ENCODE measurements at places on chromosomes 1 and 21.
A peak's percentile ranks its signal among the peaks of the same experiment; 100 is the strongest.

GRCh38 chr1:227068883-227069282 lies 128.8 kb downstream of the COQ8A start:
- DNase-seq: no peak

- no peak for DNase-seq
Observed at GRCh38 chr1:43671626-43672330, 21.8 kb downstream of the KDM4A start.

DNA sequence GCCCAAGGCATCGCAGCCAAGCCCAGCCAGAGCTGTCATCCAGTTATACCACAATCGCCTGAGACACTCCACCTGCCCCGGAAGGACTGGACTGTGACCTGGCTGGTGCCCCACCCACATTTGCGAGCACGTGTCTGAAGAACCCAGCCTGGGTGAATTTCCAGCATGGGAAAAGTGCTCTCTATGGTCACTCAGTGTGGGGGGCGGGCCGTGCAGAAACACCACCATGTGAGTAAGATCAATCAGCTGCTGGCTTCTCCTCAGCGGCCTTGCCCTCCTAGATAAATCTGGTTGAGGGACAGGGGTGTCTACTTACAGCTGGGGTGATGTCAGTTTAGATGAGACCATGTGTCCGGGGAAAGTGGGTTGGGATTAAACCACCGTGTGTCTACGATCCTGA lies 44.8 kb downstream of the URB1 start:
- no peak for DNase-seq

DNA sequence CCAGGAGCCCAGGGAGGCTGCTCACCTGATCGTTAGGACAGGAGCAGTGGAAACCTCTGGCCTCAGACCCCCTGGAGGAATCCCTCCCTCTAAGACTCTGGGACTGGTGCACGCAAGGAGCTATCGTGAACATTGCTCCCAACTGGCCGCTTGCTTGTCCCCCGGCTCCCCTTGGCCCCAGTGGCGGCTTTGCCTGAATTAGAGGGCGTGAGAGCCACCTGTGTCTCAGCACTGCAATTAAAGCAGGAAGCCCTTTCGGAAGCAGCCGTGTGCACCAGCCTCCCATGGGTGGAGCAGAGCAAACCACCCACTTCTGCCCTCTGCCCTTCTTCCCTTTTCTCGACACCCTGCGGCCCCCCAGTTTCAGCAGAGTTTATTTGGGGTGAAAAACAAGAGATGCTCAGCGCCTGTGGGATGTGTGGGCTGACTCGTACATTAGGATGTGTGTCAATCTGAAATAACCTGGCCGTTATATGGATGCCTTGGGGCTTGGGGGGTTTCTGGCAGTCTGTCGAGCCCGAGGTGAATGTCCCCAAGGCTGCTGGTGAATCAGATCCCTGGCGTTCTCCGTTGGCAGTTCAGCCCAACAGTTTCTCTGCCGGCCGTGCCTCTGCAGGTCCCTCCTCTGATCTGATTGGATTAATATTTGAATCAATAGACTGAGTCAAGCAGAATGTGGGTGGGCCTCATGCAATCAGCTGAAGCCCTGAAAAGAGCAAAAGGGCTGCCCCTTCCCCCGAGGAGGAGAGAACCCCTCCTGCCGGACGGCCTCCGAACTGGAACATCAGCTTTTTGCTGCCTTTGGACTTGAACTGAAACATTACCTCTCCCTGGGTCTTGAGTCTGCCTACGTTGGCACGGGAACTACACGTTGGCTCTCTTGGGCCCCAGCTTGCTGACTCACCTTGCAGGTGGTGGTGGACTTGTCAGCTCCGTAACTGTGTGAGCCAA lies 7.3 kb upstream of the UMODL1 start:
- peak; percentile 45 for DNase-seq

GRCh38 chr1:145990249-145990855 lies 6.0 kb downstream of the TXNIP start:
- DNase-seq: no peak

- no peak for DNase-seq
Observed at GRCh38 chr21:25186273-25186672, 421.0 kb downstream of the MRPL39 start.

DNA sequence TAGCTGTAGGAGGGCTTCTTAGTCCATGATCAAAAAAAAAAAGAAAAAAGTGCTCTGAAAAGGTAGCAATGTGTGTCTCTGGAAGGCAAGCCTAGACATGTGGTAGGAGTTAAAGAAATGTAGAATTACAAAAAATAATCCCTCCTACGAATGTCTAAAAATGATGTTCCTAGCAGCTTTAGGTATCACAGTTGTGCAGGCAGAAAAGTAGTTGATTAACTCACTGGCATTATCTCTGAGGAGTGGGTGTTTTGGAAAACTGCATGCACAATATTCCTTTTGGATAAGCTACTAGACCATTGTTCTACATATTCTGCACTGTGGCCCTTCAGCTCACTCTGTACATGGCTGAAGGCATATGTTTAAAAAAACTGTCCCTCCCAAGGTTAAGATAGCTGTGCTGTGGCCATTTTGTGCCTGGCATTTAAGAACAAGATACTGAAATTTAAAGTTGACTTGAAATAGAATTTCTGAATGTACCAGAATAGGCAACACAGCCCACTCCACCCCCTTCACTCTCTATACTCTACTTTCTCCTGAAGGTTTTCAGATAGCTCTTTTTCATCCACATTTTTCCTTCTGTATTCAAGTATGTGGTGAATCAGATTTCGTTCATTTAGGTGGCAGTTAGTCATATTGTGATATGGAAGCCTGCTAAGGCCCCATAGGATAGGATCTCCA lies 463.9 kb upstream of the LRRC7 start:
- DNase-seq: no peak

DNA sequence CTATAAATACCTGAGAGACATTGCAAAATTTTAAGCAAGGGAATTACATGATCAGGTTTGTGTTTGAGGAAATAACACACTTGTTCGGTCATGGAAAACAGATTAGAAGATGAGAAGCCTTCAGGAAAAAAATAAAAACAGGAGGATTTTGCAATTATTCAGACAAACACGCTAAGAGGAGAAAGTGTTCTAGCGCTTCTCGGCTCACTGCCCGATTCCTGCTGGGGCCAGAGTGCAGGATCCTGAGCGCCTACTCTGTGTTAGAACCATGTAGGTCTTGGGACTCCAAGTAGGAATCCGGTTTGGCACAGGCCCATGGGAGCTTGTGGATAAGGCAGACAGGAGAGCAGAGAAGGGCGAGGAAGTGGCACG lies 8.1 kb upstream of the PRELP start:
- no peak for DNase-seq

DNA sequence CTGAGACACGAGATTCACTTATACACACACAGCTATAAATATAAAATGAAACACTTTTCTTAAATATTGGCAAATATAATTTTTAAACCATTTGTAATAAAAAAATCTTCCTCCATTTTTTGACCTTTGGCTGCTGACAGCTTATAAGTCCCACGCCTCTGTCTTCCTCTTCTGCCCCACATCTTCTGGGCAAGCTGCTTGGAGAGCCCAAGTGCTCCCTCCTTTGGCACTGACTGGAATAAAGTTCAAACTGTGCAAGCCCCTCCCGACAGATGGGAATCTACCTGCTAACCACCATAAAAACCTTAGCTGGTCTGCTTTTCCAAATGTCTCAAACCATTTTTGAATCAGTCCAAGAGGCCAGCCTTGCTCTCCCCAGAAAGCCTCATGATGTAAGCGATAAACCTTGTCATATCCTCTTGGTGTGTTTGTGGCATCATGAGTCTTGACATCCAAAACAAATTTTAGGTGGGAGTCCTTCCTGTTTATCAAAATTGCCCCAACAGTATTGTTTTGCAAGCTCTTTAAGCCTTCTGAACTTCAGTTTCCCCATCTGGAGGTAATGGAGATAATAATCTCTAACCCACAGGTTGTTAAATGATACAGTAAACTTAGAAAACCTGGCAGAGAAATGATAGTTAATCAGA lies 99.8 kb downstream of the SNX7 start:
- no peak for DNase-seq

DNA sequence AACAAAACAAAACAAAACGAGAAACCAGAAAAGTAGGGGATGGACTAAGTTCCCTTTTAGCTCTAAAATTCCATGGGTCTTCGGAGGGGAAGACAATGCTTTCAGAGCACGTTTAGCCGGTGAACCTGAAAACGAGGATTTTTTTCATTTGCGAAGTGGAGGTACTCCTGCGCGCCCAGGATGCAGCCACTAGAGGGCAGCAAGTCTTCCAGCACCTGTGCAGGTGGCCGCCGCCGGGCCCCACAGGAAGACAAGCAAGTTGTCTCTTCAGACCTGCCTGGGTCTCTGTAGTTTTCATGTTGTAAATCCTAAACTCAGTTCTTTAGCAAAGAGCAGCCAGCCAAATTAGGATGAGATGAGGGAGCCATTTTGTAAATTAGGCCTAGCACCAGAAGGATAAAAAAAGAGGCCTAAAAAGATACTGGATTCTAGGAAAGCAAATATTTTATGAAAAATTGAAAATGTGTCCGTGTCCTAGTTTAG lies 17.7 kb upstream of the SNX27 start:
- peak; percentile 77 for DNase-seq

GRCh38 chr1:171645553-171646248 lies 6.8 kb downstream of the MYOC start:
- no peak for DNase-seq

- no peak for DNase-seq
Observed at GRCh38 chr1:110230381-110231199, 20.5 kb downstream of the KCNC4 start.

- no peak for DNase-seq
Observed at GRCh38 chr1:75341537-75341936, 207.3 kb downstream of the LHX8 start.

DNA sequence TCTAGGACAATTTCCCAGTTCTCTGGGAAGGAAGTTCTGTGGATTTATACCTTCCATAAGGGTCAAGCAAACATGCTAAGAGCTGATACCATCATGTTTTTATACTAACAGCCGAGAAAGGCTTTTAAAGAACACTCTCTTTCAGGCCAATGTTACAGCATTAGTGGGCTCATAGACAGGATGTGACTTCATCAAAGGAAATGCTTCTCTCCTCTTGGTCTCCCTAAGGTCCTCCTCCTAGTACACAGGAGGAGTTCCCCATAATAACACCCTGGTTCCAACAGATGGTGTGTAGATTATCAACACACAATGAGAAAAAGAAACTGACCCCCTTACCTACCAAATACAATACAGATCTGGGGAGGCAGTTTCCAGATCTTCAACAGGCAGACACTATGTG lies 26.7 kb upstream of the GLIS1 start:
- DNase-seq: no peak

- DNase-seq: no peak
Observed at GRCh38 chr1:205283270-205284147, 38.0 kb downstream of the NUAK2 start.

DNA sequence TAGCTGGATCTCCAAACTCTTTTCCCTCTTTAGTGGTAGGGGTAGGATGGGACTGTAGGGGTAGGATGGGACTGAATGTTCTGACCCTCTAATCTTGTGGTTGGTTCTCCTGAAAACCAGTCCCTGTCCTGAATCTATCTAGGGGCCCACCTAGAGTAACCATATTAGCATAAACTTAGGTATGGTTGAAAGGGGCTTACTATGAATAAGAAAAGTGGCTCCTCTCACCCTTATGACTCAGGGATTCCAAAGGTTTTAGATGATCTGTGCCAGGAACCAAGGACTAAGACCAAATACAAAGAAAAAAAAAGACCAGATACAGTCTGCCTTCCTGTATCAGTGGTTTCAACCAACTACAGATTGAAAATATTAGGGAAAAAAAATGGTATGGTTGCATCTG lies 28.9 kb downstream of the RNF2 start:
- DNase-seq: no peak

DNA sequence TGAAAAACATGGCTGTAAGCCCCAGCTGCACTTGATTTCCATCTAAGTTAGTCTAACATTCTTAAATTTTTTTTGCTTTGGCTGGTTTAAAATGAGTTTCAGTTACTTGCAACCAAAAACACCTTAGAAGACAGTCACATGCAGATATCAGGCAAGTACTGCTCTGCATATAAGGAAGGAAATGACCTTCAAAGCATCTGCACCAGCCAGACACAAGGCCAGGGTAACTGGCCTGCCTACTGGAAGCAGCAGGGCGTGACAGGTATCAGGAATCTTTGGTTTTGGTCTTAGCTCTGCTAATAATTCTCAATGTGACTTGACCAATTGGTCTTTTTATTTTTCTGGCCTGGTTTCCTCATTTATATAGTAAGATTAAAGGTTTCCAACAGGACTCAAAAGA lies 33.5 kb downstream of the SCYL3 start:
- no peak for DNase-seq

GRCh38 chr21:18294100-18294499 lies 49.5 kb downstream of the CHODL start:
- no peak for DNase-seq

- no peak for DNase-seq
Observed at GRCh38 chr1:224632381-224632871, 16.3 kb downstream of the CNIH3 start.

DNA sequence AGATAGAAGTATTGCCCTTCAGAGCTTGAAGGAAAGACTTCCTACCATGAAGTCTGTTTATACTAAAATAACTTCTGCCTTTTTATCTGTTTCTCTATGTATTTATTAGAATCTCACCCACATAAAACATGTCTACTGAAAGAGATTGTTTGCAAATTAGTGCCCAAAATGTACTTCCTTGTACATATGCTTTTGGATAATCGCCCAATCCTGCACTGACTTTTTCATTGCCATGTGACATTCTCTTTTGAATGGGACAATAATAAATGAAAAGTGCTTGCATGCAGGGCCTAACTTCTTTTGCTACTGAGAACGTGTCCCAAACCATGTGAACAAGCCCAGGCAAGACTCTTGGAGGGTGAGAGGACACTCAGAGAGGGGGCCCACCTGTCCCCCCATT lies 711.6 kb upstream of the ADAMTS5 start:
- DNase-seq: no peak

- DNase-seq: no peak
Observed at GRCh38 chr1:8294170-8294697, 23.7 kb upstream of the SLC45A1 start.

DNA sequence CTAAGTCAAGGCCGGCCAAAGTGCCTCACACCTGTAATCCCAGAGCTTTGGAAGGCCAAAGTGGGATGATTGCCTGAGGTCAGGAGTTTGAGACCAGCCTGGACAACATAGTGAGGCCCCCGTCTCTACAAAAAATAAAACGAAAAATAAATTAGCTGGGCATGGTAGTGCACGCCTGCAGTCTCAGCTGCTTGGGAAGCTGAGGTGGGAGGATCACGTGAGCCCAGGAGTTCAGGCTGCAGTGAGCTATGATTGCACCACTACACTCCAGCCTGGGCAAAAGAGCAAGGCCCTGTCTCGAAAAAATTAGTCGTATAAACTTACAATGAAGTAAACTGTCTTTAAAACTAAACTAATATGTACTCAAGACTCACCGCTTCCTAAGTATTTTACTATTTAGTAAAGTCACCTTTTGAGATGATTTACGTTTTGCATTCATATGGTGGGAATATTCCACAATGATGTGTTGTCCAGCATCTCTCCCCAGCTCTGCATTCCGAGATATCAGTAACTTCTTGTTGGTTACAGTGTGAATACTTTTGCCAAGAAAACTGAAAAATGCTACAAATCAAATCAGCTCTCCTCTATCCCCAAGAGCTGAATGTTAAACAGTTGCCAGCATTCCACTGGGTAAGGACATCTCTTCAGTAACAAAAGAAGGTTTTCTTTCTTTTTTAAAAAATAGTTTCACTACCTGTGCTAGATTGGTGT lies 84.9 kb upstream of the C21orf91 start:
- no peak for DNase-seq

- DNase-seq: no peak
Observed at GRCh38 chr1:209880031-209880430, 52.3 kb downstream of the UTP25 start.
